Inflammatory macrophage treated with lipopolysaccharide for 4 hours (primary cell): ENCODE measurements at places on chromosomes 7 and 10.

- no peak for DNase-seq
Measured at GRCh38 chr7:135074096-135074495, 73.8 kb upstream of the TMEM140 start.

GRCh38 chr7:93040355-93040754, 77.4 kb downstream of the SAMD9 start:
- no peak for DNase-seq

GRCh38 chr7:44985033-44985695, 6.3 kb upstream of the MYO1G start:
- no peak for DNase-seq

DNA sequence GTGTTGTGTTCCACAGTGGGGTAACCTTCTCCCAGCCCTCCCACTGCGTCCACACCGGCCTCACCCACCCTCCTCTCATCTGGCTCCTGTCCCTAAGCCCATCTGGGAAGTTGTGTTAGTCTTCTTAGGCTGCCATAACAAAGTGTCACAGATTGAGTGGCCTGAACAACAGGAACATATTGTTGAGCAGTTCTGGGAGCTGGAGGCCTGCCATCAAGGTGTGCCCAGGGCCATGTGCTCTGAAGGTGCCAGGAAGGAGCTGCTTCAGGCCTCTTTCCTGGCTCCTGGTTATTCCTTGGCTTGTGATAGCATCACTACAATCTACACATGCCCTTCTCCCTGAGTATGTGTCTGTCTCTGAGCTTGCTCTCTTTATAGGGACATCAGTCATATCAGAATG, 327.6 kb upstream of the COBL start:
- DNase-seq, result no peak

- DNase-seq, result no peak
Measured at GRCh38 chr10:43123361-43124093, 14.7 kb upstream of the CSGALNACT2 start.

DNA sequence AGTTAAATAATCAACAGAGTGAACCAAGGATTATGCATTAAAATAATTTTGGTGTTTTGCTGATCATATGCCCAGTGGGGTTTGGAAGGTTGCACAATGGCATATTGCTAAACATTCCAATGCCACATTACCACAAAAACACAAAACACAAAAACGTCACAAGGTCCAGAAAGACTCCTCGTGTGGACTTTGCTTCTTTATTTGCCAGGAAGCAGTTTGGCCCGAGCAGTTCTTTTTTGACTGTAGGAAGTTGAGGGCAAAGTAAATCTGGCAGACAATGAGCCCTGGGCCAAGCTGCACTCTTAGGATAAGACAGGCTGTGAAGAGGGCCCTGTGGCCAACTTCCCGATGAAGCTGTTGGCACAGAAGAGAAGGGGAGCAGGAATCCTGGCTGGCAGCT, 39.2 kb upstream of the SLC35B4 start:
- DNase-seq, result peak; percentile 51

DNA sequence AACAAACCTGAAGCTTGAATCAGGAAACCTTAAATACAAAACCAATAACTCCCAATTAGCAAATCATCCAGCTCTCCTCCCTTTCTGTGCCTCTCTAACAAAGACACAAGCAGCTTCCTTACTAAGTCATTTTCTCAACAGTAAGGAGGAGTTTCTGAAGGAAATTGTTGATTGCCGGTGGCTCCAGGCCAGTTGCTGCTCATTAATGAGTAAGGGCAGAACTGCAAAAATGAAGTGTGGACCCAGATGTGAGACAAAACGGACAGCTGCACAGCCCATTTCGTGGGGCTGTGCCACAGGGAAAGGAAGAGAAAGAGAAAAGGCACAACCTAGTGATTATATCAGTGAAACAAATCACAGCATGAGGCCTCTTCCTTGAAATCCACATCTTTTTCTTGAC, 42.8 kb upstream of the RHOBTB1 start:
- DNase-seq, result no peak

DNA sequence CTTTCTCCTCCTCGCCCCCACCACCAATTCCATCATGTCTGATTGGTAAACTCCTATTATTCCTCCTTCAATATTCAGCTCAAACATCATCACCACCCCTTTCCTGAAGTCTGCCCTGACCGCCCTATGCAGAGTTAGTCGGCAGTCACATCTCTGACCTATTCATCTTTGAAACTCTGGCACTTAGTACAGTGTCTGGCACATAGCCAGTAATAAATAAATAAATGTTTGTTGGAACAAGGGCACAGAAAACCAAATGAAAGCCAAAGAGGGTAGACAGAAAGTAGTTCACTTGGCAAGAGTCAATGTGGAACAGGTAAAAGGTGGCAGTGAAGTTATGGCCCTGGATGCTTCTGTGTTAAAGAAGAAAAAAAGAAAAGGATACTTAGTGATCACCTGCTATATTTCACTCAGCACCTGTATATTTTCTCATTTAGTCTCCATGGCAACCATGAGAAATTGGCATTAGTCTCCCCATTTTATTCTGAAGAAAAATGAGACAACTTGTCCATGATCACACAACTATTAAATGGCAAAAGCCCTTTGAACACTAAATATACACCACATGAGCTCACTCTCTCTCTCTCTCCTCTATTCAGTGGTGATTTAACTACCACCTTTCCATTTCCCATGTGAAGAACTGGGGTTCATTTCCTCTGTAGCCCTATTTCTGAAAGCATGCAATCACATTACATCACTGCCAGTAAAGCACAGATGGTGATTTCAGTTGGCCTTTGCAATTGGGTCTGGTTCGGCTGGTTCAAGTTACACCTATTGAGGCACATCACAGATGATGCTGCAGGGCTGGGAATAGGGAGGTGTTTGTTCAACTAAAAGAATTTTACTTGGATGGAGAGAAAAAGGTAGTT, 25.3 kb downstream of the CHCHD3 start:
- DNase-seq, result no peak

GRCh38 chr10:113859261-113859660, 4.8 kb downstream of the NHLRC2 start:
- peak; percentile 30 for DNase-seq
